CD4-positive, alpha-beta T cell treated with Interleukin-10 for 1 hour (primary cell): ENCODE measurements at places on chromosomes 2 and 18.

DNA sequence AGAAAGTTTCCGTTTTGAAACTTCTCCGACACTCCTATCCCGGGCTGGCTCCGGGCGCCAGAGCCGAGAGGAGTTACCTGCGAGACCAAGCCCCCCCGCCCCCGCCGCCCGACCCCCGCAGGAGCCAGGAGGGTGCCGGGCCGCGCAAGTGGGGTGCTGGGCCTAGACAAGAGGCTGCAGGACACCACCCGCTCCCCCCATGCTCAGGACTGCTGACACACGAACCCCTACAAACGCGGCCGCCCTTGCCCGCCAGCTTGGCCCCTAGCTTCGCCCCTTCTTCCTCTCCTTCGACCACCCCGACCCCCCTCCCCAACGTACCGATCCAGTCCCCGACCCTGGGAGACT is 497 bp downstream of the PLA2R1 start:
- no peak for DNase-seq

DNA sequence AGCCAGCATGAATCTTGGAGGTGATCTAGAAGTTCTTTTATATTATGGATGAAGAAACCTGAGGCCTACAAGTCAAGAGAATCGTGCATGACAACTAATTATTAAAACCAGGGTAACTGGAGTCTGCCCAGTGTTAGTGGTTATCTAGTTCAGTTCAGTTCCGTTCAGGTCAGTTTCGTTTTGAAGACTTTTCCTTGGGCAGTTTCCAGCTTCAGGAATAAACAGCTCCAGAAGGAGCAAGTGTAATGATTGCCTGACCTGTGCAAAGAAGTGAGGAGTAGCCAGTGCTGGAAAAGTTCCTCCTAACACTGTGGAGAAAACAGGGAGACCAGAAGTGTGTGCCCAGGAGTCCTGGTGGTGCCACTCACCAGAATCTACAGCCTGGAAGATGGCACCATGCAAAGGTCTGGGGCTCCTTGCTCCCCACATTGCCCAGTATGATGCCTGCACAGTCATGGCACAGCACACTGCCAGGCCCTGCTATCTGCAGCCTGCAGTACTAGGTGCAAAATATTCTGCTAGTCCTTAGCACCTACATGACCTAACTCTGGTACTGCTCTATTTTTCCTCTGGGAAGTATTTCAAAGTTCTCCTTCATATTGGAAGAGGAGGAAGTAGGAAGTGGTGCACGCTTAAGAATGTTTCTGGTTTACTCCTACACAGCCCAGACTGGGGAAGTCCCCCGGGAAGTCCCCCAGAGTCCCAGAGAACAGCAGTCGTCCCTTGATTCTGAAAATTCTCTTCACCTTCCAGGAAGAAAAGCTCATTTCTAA is 65.8 kb downstream of the SUMO1 start:
- DNase-seq: peak; percentile 12

- DNase-seq: peak; percentile 3
Measured at GRCh38 chr2:23566241-23567142, 181.5 kb downstream of the KLHL29 start.

DNA sequence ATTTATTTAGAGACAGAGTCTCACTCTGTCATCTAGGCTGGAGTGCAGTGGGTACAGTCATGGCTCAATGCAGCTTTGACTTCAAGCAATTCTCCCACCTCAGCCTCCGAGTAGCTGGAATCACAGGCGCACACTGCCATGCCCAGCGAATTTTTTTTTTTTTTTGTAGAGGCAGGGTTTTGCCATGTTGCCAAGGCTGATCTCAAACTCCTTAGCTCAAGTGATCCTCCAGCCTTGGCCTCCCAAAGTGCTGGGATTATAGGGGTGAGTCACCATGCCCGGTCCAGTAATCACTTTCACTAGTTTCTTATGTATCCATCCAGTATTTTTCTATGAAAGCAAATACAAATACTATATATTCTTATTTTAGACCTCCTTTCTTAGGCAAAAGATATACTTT is 24.0 kb downstream of the PRKAG3 start:
- no peak for DNase-seq

DNA sequence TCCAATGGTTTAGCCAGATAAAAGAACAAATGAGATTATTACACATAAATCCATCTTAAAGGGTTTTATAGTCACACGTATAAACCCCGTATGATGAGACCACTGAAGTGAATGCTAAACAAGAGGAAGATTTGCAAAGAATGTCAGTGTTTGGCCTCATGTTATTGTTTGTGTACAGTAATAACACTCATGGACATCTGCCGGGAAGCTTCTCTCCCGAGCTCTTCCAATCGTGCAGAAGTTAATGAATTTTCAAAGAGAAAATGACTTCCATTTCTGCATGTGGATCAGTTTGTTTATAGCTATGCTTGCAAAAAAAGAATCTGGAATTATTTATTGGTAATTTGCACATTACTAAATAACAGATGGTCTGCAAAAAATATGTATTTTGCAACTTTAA is 88.5 kb upstream of the APCDD1 start:
- no peak for DNase-seq

DNA sequence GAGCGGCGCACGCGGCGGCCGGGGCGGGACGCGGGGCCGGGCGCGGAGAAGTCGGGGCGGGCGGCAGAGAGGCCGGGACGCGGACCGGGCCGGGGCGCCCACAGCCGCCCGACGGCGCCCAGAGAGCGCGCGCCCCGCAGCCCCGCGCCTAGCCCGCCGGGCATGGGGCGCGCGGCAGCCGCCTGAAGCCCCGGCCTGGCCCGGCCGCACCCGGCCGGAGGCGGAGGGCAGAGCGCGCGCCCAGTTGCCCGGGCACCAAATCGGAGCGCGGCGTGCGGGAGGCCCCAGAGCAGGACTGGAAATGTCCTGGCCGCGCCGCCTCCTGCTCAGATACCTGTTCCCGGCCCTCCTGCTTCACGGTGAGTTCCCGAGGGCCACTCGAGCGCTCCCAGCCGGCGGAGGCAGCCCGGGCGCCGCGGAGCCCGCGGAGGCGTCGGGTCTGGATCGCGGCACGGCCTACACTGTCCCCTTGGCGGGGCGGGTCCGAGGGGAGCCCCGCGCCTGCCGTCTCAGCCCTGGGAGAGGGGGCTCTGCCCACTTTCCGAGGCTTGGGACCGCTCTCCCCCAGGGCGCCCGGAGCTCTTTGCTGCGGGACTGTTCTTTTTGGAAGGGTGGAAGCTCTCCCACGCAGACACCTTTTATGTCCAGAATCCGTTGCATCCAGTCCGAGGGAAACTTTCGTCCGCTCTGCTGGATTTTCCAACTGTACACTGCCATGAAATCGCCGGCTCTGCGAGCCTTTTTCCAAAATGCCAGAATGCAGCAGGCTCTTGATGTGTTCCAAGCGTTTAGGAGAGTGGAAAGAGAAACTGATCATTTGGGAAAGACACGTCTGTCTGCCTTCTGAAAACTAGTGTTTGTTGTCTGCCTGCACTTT is 484 bp downstream of the APCDD1 start:
- no peak for DNase-seq

DNA sequence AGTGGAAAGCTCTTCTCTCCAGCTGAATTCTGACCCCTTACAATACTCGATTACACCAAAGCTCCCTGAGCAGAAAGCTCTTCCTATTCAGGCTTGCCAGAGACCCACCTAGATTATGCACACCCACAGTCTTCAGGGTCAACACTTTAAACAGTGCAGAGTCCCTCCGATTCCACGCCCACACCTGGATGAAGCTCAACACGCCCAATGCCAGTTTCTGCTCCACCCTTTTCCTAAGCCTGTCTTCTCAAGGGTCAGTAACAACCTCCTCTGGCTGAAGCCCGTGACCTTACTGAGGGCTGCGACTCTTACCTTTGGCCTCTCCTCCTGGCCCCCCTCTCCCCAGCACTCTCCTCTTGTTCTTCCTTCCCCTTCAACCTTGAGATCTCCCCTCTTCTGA is 492.0 kb upstream of the SALL3 start:
- DNase-seq: no peak

GRCh38 chr18:30280861-30281470 is 761.6 kb downstream of the DSC3 start:
- DNase-seq: no peak

DNA sequence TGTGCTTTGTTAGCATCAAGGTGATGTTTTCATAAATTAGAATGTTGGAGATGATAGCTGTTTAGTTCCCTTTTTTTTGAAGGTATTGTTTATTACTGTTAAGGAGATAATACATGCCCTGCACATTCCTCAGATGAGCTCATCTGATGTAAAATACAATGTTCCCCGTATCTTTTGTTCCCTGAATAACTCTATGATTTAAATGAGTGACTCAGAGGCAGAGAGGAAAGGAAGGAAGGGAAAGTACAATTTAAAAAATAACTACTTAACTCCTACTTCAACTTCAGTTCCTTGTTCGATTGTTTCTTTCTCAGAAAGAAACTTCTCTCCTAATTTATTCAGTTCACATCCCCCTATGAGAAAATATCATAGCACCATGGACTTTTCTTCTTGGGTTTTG is 208.7 kb downstream of the KCNE4 start:
- no peak for DNase-seq

- DNase-seq: no peak
Measured at GRCh38 chr2:39772086-39772811, 6.8 kb downstream of the THUMPD2 start.
